Activated B cell treated with CpG ODN at 0.5 μM for 24 hours (primary cell): ENCODE measurements at places on chromosomes 5 and 9.

DNA sequence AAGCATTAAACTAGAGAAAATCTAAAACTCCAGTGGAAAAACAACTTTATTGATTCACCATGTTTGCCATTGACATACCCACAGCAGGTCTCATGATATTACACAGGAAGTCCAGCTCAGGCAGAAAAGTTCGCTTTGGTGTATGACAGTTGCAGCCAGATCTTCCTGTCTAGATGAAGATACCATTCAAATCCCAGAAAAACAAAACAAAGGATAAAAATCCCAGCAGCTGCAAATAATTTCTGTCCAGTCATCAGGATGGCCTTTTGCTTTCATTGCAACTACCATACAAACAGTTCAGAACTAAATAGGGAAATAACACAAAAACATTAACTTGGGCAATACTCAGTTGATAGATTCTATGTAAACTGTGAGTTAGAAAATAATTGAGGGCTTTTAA lies 136.0 kb upstream of the NREP start:
- DNase-seq = no peak

DNA sequence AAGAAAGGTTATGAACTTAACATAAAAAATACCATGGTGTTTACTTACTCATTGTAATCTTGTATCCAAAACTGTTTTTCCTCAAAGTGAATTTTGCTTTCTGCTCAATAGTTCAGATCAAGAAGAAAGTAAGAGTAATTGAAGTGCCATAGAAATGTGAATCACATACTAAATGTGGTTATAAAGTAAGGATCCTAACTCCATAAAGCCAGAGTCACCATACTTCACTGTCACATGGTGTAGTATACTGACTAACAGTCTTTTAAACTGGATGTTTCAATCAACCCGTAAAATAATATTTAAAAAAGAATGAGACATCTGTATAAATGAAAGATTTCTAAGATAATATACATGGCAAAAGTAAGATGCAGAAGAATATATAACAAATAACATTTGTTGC lies 72.1 kb downstream of the NIPBL start:
- DNase-seq = no peak

DNA sequence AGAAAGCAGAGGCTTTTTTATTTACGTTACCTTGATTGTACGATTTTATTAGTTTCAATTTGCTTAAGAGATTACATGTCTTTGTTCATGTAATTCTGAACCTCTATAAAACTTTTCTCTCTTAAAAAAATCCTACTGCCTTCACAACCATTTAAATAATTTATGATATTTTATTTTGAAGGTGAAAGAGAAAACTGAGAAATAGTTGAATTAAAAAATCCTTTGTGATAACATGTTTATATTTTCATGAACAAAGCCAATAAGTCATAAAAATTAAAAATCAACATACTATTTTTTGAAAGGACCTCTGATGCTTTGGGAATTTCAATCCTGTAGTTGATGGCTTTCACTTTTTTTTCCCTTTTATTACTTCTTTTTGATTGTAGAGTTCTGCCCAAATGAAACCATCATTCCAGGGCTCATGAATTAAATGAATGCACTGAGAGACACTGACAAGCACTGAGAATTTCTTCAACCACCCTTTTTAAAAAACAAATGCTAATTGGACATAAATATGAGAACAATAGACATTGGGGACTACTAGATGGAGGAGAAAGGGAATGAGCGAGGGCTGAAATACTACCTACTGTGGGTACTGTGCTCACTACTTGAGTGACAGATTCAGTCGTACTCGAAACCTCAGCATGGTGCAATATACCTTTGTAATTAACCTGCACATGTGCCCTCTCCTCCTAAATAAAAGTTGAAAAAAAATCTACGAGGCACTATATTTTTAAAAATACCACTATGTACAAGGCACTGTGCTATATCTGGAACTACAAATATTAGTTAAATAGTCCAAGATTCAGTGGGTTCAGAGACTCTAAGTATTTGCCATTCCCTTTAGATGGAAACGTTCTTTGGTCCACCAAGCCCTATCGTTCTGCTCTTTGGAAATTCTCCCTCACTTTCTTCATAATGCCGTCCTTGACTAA lies 5.9 kb downstream of the CDKN2A start:
- no peak for DNase-seq

- no peak for DNase-seq
These were observed 440.0 kb upstream of the WWC1 start for GRCh38 chr5:167851416-167851815.

GRCh38 chr9:83209188-83209731 lies 146.3 kb upstream of the RASEF start:
- no peak for DNase-seq

DNA sequence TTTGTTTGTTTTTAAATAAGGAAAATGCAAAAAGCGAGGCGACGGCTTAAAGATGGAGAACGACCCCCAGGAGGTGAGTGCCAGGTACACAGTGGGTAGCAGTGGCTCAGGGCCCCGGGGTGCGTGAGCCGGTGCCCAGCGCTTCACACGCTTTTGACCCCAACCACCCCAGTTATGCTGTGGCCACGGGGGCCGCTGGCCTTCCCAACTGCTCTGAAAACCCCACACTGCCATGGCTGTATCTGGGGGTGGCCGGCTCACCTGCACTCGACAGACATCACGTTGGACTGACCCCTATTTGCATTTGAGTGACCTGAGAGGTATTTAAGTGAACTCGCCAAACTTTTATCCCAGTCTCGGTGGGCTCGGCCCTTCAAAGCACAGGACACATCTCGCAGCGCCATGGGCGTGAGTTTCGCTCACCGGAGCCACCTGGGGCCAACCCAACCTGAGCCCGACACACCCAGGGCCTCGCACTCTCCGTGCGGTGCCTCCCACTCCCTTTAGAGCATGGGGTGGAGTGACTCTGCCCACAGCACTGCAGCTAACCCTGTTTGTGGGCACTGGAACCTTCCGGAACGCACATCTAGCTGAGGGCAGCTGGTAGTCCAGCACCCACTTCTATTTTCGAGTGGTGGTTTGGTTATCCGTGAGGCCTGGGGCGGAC lies 13.7 kb upstream of the AJM1 start:
- no peak for DNase-seq

DNA sequence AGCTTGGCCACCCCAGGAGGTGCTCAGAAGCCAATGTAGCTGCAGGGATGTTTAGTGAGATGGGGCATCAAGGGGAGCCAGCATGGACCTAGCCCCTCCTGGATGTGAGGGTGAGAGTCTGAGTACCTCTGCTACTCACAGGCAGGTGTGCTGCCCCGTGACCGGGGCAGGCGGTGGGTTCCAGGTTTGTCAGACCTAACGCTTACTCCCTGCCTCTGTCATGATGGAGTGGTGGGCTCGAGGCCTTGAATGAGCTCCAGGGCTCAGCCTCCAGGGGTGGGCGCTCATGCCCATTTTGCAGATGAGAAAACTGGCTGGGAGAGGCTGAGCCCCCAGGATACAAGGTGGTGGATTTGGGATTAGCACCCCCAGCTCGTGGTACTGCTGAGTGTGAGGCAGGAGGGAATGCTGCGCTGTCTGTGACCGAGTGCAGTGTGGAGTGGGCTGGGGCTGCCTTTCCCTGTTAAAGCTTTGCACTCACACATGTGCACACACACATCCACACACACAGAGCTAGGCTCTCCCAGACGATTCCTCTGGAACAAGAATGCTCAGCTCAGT lies 1.5 kb downstream of the RXRA start:
- no peak for DNase-seq

- no peak for DNase-seq
These were observed 249.6 kb downstream of the PIK3R1 start for GRCh38 chr5:68465133-68465532.

DNA sequence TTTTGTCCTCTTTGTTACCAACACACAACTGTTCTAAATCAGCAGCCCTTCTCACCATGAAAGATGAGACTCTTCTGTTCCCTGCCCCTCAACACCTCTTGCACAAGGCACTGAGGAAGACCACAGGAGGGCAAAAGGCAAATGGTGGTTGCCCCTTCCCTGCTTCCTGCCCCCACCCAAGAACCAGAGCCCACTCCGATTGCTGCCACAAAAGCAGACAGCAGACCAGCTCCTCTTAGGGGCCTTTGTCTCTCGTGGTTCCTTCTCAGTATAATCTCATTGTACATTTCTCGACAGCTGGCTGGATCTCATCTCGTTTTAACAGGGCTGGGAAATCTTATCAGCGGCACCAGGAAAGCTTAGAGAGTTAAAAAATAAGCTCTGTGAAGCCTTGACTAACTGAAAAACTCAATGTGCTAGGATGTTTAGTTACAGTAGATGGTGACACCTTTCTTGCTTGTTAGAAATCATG lies 1.1 kb downstream of the MVB12B start:
- DNase-seq = no peak

- no peak for DNase-seq
These were observed 67.4 kb upstream of the PTCH1 start for GRCh38 chr9:95584176-95584575.

DNA sequence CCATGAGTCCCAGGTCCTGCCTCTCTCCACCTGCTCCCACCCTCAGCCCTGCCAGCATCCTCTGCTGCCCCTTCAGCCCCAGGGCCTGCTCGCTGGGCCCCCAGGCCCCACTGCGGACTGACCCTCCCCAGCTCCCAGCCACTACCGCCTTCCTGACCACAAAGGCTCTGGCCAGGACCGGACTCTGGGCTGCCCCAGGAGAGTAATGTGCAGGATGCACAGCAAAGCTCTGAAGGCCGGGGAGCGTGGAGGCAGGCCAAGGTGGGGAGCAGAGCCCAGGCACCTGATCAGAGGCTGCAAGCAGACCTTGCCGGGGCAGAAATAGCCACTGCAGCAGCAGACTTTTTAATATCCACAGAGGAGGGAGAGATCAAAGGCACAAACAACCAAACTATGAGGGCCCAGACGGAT lies 27.9 kb downstream of the IPPK start:
- DNase-seq = no peak

DNA sequence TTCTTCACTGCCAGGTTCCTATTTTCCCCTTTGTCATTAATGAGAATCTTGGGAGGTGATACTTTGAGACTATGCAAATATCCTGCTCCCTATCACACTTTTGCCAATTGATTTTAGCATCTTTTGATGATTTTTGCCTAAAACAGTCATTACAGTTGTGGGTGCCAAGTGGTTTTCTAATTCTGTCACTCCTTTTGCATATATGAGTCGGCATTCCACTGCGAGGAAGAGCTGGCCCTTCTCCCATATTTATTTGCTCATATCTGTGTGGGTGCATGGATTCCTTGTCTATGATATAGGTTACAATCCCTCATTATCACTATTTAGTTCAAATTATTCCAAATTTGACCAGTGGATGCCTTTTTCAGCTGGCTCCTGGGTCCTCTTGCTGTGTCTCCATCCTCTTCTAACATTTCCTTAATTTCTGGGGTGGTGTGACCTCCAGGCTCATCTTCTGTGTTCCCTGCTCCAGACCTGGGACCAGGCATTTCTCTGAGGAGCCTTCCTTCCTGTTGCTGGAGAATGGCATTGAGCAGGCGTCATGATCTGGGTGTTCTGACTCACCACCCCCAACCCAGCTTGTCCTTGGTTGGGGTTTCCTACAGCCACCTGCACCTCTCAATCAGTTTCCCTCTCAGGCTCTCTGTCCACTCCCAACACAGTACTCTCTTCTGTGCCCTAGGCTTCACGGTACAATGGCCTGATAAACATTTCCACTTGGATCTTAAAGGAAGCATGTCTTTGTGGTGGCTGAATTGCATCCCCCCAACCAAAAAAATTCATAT lies 106.7 kb downstream of the NXNL2 start:
- DNase-seq = no peak

GRCh38 chr5:66840511-66841013 lies 244.4 kb downstream of the MAST4 start:
- DNase-seq = no peak

GRCh38 chr9:5608298-5609225 lies 20.3 kb upstream of the RIC1 start:
- no peak for DNase-seq

GRCh38 chr9:86585422-86586143 lies 231.4 kb upstream of the TUT7 start:
- no peak for DNase-seq

GRCh38 chr5:178269499-178269898 lies 36.9 kb upstream of the PHYKPL start:
- DNase-seq = no peak

GRCh38 chr5:159673538-159673937 lies 242.7 kb upstream of the ADRA1B start:
- no peak for DNase-seq

DNA sequence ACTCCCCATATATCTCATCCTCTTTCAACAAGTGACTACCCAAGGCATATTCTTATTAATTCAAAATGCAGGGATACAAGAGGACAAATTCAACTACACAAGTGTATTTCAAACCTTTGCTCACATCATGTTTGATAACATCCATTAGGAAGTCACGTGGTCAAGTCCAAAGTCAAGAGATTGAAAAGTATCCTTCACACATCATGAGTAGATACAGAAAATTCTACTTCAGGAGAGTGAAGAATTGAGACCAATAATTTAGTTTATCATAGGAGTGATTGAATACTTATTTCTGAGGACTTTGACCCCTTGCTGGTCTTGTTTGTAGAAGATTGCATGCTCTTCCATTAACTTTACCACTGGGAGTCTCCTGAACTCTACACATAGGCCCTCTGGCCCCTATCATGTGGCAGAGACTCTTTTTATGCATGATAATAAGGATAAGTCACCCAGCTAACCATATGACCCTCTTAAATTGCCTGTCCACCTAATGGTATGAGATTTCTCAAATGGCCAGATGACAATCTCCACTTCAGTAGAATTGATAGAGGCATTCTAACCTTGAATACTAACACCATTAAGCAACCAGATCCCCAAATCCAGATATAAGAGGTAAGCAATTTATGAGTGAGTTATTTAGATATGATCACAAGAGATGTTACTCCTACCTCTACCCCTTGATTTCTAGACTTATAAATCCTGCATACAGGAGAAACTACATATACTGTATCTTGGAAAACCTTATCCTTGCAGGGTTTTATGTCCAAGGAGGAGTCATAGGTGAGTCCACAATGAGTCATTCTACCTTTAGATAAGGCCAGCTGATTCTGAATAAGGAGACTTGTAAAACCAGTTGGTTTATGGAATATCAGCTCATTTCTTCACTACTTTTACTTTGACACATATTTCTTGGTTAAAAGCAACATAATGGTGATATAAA lies 26.6 kb upstream of the SLC46A2 start:
- no peak for DNase-seq

- no peak for DNase-seq
These were observed 65.4 kb downstream of the SPATA31C2 start for GRCh38 chr9:88072831-88073375.

DNA sequence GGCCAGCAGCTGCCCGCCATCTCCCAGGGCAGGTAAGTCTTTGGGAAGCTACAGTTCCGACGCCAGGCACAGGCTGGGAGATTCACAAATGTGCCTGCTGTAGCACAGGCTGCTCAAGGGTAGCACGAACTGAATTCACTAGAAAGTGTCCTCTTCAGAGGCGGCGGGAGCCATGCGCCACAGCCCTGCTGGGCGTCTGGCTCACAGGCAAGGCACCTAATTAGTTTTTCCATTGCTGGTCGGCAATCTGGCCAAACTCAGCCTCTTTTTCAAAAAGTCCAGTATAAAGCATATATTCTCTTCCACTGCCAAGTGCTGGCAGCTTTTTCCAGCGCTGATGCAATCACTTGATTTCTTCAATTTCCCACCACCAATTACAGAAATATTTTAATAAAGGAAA lies 128.9 kb upstream of the RAPGEF1 start:
- DNase-seq = no peak

- no peak for DNase-seq
These were observed 47.3 kb upstream of the SLC30A5 start for GRCh38 chr5:69046375-69046957.
